ENCODE measurements at places on chromosomes 3 and 15.

GRCh38 chr15:49423021-49423420, at the start of gene FGF7:
Gene FGF7 (plus strand): TSS chr15:49423242. CDS start chr15:49424298, 1,056 bp downstream.
- no peak for DNase-seq

- DNase-seq: peak; percentile 26
Measured at GRCh38 chr3:127680798-127681221, 8.1 kb downstream of the ABTB1 start.

DNA sequence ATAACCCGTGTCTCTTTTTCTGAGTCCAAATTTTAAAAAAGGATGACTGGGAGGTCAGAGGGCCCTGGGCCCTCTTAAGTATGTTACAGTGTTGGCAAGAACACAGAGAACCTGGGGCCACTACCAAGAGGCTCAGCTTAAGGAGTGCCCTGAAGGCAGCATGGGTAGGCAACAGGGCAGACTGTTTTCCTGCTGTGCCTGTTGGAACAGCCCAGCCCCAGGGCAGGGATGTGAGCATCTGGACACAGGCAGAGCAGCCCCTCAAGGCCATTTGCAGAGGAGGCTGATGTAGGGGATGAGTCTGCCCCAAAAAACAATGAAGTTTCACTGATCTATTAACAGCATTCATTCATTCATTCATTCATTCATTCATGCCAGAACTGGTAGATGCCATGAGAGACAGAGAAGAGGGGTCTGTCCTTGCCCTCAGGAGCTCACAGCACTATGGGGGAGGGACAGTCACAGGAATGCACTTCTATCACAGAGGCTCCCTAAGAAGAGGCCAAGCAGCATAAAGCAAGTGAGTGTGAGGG, 2.2 kb upstream of the LTF start:
- DNase-seq: no peak

GRCh38 chr15:75590239-75590638, 11.1 kb upstream of the PTPN9 start:
- DNase-seq: no peak

DNA sequence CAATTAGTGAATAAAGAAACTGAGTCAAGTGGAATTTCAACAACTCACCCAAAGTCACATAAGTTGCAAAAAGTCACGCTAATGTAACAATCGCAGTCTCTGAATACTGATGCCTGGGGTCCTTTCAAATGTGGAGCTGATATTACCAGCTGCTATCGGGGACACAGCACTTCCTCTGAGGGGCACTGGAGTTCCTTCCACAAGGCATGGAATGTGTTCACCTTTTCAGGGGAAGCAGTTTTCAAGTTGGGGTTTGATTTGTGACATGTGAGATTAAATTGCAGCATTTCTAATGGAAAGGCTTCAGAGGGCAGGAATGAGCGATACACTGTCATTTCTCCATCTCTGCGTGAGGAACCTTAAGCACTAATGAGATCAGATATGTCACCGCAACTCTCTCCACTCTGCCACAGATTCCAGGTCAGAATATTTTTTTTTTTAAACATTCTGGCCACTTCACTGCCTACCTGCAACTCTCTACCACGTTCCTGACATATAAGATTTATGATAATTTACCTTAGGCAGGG, 807.2 kb upstream of the CFAP20DC start:
- DNase-seq: no peak

- DNase-seq: no peak
Measured at GRCh38 chr15:47179988-47180387, 537.3 kb upstream of the SEMA6D start.

DNA sequence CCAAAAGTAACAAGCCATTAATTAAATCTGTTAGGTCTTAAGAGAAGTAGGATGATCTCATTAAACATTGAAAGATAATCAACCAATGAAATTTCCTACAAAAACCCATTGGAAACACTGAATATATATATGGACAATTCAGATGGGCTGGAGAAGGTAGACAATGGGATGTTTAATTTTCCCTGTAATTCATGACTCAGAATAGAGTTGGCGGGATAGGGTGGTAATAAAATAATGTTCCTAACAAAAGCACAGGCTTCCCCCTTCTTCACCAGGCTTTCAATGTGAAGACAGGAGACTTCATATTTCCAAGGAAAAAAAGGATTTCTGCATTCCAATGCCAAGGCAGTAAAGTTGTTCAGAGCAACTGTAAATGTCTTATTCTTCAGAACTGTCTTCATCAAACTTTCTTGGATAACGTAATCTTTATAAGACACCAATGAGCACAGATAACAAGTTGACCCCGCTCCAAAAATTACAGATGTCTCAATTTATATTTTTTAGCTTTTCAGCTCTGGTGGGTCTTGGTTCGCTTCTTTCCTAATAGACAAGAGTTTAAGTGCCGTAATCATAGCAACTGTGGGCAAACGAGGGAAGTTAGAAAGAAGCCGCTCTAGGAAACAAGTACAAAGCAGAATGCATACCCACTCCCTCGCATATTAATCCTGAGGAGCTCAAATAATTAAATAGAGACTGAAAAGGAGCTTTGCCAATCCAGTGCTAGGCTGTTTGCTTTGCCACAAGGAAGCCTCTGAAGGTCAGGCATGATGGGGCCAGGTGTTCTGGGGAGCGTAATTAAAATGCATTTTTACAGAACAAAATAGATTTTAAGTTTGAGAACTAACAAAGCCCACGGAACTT, 377.0 kb downstream of the FOXP1 start:
- peak; percentile 36 for DNase-seq

- no peak for DNase-seq
Measured at GRCh38 chr15:50970524-50970923, 62.0 kb downstream of the AP4E1 start.

DNA sequence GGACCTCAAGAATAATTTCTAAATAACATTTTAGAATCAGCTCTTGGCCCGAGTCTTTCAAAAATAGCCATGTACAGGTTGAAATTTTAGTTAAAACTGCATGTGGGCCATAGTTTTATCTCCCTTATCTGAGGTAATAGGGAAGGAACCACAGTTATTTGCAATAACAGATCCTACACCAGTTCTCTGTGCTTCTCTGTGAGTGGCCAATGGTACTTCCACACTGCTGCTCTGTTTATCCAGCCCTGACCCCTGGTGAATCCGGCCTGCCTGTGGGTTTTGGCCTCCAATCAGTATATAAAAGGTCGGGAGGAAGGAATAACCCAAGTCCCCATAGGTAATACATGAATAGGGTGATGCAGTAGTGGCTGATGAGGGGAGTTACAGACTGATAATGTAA, 48.0 kb upstream of the TNIK start:
- DNase-seq: no peak

DNA sequence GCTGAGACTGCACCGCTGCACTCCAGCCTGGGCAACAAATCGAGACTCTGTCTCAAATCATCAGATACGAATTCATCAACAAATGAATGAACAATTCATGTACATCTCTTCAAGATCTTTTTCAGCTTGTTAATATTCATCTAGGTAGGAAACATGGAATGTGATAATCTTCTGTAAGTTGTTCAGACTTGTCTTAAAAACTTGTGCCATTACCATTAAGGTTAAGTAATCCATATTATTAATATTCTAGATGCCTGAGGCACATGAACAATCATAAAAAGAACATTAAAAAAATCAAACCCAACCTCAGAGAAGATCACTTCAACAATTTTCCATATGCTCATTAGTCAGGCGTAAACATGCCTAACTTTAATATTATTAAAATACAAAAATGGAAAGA, 36.2 kb downstream of the CHSY1 start:
- DNase-seq: no peak

DNA sequence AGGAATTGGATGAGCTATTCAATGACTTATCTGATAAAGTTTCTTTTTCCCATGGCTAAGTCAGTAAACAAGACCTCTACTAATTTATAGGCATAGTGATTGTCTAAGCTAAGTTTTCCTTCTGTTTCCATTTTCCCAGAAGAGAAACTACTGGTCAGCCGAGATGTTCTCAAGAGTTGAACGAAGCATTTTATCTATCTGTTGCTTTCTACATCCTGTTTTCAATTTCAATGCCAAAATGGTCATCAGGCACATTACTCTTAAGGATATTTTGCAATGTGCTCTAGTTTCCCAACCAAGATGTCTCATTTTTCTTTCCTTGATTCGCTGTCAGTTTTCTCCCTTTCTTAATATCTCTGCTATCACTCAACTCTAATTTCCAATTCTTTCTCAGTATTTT, 228.7 kb downstream of the MBNL1 start:
- DNase-seq: no peak

GRCh38 chr15:28891588-28891987, 5.8 kb downstream of the APBA2 start:
- DNase-seq: no peak

DNA sequence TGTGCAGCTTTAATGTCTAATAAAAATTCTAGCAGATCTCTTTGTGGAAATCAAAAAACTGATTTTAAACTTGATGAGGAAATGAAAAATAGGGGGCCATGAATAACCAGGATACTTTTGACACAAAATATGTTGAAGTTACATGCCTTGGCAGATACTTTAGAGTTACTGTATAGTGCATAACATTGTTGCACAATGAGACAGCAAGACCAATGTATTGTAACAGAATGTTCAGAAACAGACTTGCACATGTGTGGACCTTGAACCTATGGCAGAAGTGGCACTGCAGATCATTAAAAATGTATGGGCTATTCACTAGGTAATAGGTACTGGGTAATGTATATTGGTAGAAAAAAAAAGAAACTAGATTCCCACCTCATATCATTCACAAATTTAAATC, 343.0 kb upstream of the ARL6 start:
- DNase-seq: no peak

DNA sequence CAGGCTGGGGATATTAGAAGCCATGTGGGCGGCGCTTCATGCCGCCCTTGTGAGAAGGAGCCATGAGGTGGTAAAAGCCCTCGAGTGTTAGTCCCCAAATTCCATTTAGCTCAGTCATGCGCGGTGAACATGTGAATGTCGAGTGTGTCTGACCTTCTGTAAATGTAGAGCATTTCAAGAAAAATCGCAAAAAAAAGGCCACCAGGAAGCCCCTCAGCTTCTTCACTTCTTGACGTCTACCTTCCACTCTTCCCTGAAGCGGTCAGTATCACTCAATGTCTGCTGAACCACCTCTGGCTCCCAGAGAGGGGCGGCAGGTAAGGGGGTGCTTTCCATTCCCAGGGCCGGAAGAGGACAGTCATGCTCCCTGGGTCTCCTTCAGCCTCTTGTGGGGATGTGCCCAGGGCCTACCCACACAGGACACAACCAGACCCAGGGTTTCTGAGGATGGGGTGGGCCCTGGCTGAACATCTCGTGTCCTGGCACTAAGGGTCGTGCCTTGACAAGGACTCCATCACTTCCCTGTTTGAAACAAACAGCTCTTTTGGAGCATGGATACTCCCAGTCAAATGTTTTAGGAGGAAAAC, 274.9 kb downstream of the FAM43A start:
- DNase-seq: no peak

DNA sequence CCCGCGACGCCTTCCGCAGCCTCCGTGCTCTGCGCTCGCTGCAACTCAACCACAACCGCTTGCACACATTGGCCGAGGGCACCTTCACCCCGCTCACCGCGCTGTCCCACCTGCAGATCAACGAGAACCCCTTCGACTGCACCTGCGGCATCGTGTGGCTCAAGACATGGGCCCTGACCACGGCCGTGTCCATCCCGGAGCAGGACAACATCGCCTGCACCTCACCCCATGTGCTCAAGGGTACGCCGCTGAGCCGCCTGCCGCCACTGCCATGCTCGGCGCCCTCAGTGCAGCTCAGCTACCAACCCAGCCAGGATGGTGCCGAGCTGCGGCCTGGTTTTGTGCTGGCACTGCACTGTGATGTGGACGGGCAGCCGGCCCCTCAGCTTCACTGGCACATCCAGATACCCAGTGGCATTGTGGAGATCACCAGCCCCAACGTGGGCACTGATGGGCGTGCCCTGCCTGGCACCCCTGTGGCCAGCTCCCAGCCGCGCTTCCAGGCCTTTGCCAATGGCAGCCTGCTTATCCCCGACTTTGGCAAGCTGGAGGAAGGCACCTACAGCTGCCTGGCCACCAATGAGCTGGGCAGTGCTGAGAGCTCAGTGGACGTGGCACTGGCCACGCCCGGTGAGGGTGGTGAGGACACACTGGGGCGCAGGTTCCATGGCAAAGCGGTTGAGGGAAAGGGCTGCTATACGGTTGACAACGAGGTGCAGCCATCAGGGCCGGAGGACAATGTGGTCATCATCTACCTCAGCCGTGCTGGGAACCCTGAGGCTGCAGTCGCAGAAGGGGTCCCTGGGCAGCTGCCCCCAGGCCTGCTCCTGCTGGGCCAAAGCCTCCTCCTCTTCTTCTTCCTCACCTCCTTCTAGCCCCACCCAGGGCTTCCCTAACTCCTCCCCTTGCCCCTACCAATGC, 2.0 kb downstream of the ISLR start:
- no peak for DNase-seq

DNA sequence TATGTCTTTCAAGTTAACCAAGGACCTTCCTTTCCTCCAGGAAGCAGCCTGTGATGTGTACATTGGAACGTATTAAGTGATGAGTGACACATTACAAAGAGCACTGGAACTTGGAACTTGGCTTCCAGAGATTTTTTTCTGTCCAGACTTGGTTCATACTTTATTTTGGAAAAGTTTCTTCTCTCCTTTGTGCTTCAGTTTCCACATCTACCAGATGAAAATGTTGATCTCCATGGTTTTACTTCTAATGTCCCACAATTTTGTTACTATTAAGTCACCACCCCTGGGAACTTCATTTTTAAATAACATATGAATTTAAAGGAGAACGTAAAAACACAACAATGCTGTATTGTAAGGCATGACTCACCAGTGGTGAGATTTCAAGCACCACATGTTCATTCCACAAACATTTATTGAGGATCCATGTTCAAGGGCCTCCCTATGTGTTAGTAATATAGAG, 290.7 kb upstream of the LMCD1 start:
- no peak for DNase-seq

- peak; percentile 93 for DNase-seq
Measured at GRCh38 chr3:11096266-11097139, 57.8 kb upstream of the HRH1 start.

GRCh38 chr3:171328419-171329082, 131.7 kb downstream of the TNIK start:
- DNase-seq: no peak

GRCh38 chr3:123586131-123586530, 1.3 kb upstream of the HACD2 start:
- DNase-seq: peak; percentile 82

GRCh38 chr3:66363148-66363547, 137.7 kb downstream of the LRIG1 start:
- peak; percentile 77 for DNase-seq

GRCh38 chr3:129974833-129975704, 549 bp downstream of the TRH start:
- no peak for DNase-seq
